ENCODE measurements at places on chromosomes 16 and 17. TPM values are rescaled to one million over a fixed set of nuclear protein-coding genes. Genes with fewer than 3 reads are reported as not detected.

KCNH6 gene
- not detected for total RNA-seq

PROCA1 gene
- 1.6 TPM for total RNA-seq

CDH13 gene
- total RNA-seq: 98.6 TPM

TMEM220 gene
- total RNA-seq: 3.1 TPM

STH gene
- not detected for total RNA-seq

SLC13A2 gene
- total RNA-seq: not detected

TPSAB1 gene
- not detected for total RNA-seq

SEPTIN1 gene
- 0.63 TPM for total RNA-seq

AURKB gene
- 163 TPM for total RNA-seq

TMEM95 gene
- not detected for total RNA-seq

NLGN2 gene
- 24.3 TPM for total RNA-seq

Measured in mesangial cell (primary cell).